ENCODE measurements at places on chromosomes 5 and 9. TPM values are rescaled to one million over a fixed set of nuclear protein-coding genes. Genes with fewer than 3 reads are reported as not detected.

BTNL9 gene
- 0.04 TPM for total RNA-seq

FOXD4 gene
- total RNA-seq, result 0.10 TPM

GFI1B gene
- total RNA-seq, result not detected

SPINK4 gene
- not detected for total RNA-seq

TMED9 gene
- 155 TPM for total RNA-seq

GPBP1 gene
- total RNA-seq, result 53.5 TPM

IFNA13 gene
- not detected for total RNA-seq

UBE2QL1 gene
- total RNA-seq, result not detected

TMEFF1 gene
- 0.54 TPM for total RNA-seq

IFNA2 gene
- total RNA-seq, result not detected

MAMDC4 gene
- 3.5 TPM for total RNA-seq

UGT3A2 gene
- total RNA-seq, result 0.27 TPM

DNA sequence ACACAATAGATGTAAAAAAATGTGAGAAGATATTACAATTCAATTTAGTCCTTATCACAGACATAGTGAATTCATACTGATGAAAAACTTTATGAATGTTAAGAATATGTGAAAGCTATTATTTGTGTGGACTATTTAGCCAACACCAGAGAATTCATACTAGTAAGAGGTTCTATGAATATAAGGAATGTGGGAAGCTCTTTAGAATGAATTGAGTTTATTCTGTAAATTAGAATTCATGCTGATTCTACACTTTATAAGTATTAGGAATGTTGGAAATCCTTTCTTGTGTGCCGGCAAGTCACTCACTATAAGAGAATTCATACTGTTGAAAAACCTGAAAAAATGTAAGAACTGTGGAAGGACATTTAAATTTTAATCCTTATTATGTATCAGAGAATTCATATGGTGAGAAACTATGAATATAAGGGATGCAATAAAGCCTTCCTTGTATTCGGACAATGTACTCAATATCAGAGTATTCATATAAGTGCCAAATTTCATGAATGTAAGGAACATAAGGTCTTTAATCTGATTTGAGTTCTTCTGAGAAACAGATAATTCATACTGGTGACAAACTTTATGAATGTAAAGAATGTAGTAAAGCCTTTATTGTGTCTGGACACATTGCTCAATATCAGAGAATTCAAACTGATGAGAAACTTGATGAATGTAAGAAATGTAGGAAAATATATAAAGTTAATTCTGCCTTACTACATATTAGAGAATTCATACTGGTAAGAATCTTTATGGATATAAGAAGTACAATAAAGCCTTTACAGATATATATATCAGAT lies 21.6 kb upstream of the PCDHA1 start:
- DNase-seq, result peak; percentile 3

GRCh38 chr5:170480260-170480659 lies 23.6 kb upstream of the KCNIP1 start:
- DNase-seq, result no peak

GRCh38 chr5:149216496-149216895 lies 55.2 kb upstream of the AFAP1L1 start:
- no peak for DNase-seq

- DNase-seq, result no peak
Observed at GRCh38 chr5:14469551-14470377, 111.8 kb upstream of the OTULINL start.

DNA sequence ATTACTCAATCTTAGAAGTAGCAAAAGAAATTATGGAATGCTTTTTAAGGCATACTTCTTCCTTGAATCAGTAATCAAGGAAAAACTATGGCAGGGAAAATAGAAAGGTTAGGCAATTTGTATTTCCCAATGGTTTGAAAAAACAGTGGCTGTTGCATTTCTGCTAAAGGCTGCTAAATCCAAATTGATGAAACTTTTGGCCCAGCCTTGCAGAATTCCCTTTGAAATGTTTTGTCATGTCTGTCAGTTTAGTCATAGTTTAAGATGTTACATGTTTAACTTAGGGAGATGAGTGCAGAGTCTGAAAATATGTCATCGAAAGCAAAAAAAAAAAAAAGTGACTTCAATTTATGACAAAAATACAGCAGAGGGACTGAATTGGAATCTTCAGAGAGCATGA lies 878.9 kb upstream of the WWC1 start:
- no peak for DNase-seq

DNA sequence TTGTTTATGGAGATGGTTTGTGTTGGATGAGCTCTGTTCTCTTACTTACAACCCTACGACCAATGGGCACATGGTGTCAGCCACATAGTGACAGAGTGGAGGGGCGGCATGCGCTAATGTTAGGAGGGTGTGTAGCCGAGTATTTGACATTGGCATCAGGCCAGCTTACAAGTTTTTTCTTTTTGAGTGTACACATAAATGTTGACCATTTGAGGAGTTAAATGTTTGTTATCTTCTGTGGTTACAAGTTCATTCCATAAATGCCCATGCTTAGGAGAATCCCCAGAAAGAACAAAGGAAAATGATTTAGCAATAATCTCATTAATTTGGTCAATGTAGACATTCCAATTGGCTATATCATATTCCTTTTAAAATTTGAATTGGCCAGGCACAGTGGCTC lies 180.1 kb upstream of the ELL2 start:
- DNase-seq, result peak; percentile 38

GRCh38 chr9:22146604-22147003 lies 137.5 kb upstream of the CDKN2B start:
- DNase-seq, result no peak

- peak; percentile 34 for DNase-seq
Observed at GRCh38 chr9:33170464-33171415, 3.6 kb upstream of the B4GALT1 start.

GRCh38 chr9:126628146-126628545 lies 14.4 kb downstream of the LMX1B start:
- DNase-seq, result no peak

DNA sequence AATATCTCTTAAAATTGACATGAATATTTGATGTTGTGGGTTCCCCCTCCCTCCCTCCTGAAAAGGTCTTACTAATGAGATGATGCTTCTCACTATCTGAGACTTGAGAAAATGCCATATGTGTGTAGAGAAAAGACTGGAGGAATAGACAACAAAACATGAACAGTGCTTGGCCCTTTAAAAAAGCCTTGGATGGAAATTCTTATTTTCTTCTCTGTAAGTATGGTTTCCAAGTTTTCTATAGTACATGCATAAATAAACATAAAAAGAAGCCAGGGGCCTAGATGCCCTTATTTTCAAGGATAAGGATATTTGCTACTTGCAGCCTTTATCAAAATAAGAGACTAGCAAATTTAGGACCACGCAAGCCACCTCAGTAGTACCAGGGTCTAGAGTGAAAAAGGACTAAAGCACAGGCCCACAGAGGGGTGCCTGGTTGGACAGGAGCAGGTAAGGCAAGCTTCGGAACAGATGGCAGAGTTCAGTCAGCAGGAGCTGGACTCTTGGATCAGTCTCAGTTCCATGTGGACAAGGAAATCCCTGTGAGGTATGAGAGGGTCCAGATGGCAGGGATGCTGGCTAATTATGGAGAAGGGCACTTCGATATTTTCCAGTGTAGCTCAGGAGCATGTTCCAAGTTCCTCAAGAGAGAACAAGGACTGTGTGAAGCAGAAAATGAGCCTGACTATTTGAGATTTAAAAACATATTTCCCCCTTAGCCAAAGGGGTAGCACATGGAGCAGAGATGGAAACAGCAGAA lies 4.6 kb upstream of the ANP32B start:
- DNase-seq, result no peak

- DNase-seq, result no peak
Observed at GRCh38 chr5:175524211-175524610, 45.9 kb downstream of the SFXN1 start.

DNA sequence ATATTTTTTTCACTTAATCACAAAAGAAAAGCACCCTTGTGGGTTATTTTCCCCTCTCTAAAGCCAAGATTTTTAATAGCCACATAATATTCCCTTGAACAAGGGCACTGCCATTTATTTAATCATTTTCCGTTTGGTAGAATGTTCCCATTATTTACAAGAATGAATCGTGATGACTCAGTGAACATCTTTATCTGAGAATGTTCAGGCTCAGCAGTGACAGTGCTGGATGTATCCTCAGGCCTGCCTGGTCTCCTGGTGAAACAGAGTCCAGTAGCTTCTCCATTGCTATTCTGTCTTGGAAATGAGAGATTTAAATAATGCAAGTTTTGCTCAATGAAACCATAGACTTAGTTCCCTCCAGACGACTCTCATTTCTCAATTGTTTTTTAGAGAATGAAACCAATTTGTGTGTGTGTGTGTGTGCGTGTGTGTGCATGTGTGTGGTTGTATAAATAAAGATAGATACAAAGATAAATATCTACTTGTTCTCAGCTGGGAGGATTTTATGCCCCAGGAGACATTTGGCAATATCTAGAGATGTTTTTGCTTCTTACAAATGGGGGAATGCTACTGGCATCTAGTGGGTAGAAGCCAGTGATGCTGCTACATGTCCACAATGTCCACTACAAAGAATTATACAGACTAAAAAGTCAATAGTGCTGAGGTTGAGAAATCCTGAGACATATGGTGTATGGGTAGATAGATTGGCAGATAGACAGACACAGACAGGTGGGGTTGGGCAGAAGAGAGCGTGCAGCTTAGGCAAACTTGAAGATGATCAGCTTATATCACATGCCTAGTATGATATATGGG lies 55.0 kb downstream of the PAPPA start:
- no peak for DNase-seq

GRCh38 chr9:7273575-7273974 lies 515.8 kb downstream of the KDM4C start:
- DNase-seq, result no peak

- peak; percentile 96 for DNase-seq
Observed at GRCh38 chr9:35847792-35848572, 19.0 kb downstream of the TMEM8B start.

GRCh38 chr5:130337179-130337888 lies 433.1 kb downstream of the CHSY3 start:
- DNase-seq, result peak; percentile 67

GRCh38 chr5:34709861-34710673 lies 53.9 kb downstream of the RAI14 start:
- no peak for DNase-seq

- DNase-seq, result no peak
Observed at GRCh38 chr5:85538362-85538761, 1079.4 kb upstream of the COX7C start.

DNA sequence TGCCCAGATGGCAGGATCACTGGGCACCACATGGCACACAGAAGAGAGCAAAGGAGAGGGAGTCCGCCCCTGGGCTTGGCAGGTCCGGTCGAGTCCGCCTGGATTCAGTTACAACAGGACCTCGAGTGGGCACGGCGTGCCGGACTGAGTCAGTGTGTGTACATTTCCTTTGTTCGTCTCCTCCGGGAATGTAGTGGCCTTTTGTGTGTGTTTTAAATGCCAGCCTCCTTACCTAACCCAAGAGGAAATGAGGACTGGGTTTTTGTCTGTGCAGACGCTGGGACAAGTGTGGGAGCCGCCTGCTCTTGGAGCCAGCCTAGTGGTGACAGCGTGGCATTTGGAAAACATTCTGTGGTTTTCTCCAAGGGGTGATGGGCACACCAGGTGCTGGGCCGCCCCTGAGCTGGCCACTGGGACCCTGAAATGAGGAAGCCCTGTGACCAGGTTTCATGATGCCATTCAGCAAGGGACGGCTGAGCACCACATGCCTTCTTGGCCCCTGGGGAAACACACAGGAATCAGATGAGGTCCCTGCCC lies 9.6 kb downstream of the NEK6 start:
- DNase-seq, result peak; percentile 68

GRCh38 chr5:81292130-81292529 lies 9.3 kb upstream of the ZCCHC9 start:
- DNase-seq, result no peak

- DNase-seq, result no peak
Observed at GRCh38 chr5:5783021-5783420, 360.5 kb downstream of the ICE1 start.

DNA sequence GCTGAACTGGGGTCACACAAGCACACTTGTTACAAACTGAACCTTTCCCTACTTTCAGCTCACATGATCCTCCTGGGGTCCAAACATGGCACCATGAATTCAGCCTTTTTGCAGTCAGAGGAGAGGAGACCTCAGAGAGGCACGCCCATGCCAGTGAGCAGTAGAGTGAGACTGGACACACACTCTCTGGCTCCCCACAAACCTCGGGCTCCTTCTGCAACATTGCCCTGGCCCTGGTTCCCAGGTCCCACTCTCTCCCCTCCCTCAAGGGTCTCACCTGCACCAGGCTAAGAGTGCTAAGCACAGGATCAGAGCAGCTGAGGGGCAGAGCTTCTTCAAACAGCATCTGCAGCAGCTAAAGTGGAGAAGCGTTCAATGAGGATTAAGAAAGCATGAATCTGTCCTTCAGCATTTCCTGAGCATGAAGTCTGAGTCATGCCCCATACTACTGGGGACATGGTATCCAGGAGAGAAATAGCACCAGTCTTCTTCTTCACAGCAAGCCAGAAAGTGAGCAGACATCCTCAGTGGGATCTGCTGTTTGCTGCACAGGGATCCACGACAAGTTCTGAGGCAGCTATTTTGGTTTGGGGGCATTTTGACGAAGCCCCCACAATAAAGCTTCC lies 27.2 kb downstream of the SLC35A4 start:
- peak; percentile 32 for DNase-seq

- no peak for DNase-seq
Observed at GRCh38 chr5:7808998-7809397, 41.9 kb downstream of the CFAP90 start.

DNA sequence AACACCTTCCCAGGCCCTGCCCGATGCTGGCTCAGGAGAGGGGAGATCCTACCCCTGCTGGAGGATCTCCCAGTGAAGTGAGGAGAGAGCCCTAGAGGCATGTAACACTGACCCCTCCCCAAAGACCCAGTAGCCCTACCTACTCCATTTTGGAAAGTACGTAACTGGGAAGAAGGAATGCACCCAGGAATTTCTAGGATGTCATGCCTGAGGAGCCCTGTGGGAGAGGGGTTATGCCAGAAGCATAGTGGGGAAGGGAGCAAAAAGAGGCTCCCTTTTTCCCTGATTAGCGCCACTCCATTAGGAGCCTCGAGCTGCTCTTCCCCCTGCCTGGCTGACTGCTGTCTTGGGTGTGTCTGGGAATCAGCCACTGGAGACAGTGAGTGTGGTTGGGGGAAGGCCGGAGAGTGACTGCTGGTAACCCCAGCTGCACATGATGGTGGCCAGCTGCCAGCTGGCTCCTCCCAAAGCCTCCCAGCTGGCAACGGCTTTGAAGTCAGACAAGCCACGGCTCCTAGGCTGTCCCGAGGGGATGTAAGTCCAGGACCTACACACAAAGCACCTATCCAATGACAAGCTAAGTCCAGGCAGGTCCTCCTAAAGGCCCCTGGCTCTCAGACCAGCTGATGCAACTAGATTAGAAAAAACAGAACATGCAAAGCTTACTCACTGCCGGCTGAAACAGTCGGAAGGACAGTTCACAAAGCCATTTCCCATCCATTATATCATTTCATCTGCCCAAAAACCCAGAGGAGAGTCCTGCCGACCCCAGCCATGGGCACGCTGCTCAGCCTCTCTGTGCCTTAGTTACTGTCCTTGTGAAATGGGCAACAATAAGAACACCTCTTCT lies 136.5 kb upstream of the ABCA1 start:
- peak; percentile 96 for DNase-seq

DNA sequence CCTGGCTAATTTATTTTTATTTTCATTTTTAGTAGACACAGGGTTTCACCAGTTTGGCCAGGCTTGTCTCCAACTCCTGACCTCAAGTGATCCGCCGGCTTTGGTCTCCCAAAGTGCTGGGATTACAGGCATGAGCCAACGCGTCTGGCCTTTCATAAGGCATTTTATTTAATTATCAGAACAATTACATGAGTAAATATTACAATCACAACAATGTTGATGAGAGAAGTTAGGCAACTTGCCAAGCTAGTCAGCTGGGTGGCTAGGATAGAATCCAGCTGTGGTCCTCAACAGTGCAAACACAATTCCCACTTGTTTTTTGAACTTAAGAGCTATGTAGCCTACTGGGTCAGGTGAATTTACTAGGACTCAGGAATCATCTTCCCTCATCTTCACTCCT lies 22.0 kb downstream of the C9orf57 start:
- peak; percentile 23 for DNase-seq
